T-helper 17 cell (primary cell): ENCODE measurements at places on chromosomes 2 and 18.

- no peak for DNase-seq
Measured at GRCh38 chr2:120059483-120059882, 46.6 kb downstream of the EPB41L5 start.

DNA sequence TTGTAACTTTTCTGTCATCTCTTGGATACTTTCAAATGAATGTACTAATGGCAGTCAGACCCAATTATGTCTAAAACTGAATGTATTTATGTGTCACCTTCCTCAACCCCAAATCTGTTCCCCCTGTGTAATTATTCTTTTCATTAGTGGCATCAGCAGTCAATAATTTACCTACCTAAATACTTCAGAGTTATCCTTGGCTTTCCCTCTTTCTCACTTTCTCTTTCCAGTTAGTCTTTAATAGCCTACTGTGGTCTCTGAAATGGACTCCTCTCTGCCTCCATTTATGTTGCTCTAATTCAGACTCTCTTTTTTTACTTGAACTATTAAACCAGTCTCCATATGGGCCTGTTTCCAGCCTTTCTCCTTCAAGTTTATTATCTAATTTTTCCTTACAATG lies 21.0 kb downstream of the C18orf63 start:
- DNase-seq, result no peak

GRCh38 chr2:64227603-64228125 lies 83.4 kb upstream of the PELI1 start:
- DNase-seq, result no peak

GRCh38 chr2:157574165-157574564 lies 54.5 kb downstream of the ACVR1C start:
- no peak for DNase-seq

DNA sequence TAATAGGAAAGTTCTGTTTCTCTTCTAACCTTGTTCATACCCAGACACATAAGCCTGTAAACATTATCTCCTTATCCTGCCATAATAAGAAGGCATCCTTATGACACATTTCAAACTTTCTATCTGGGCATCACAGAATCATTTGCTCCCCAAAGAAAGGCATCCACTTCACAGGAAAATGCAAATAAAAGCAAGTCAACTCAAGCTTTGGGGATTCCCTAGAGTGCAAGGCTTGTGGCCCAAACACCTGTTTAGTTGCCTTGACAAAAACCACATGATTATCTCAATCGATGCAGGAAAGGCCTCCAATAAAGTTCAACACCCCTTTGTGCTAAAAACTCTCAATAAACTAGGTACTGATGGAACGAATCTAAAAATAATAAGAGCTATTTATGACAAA lies 195.7 kb upstream of the GALNT5 start:
- DNase-seq, result no peak

- no peak for DNase-seq
Measured at GRCh38 chr18:8461544-8461943, 147.7 kb upstream of the RAB12 start.

- no peak for DNase-seq
Measured at GRCh38 chr2:74703373-74703772, 49.3 kb downstream of the SEMA4F start.

DNA sequence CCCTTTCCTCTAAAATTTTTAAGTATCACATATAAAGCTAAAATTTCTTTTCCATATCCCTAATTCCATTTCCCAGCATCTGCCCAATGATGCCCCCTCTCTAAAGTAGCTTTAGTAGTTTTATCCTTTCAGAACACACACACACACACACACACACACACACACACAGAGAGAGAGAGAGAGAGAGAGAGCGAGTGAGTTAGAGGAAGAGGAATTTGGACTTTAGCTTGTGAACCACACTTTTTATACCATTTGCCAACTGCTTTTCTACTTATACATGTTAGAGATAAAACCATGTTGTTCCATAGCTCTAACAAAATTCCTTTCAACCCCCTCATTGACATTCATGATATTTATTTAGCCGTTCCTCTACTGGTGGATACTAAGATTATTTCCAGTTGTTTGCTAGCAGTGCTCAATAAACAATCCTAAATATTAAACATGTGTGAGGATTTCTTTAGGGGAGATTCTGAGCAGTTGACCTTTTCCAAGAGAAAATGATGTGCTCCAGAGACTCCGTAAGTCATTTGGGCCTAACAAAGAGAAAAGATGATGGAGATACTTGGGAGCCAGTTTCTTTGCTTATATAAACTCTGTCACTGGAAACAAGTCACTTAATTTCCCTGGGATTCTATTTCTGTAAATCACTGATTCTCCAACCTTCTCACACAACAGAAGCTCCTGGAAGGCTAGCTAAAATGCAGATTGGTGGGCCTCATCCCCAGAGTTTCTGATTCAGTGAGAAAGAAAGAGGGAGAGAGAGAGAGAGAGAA lies 229.7 kb upstream of the SP5 start:
- no peak for DNase-seq
